Choroid plexus epithelial cell (primary cell): ENCODE measurements at places on chromosomes 2 and 18.

GRCh38 chr2:120684289-120685065 lies 51.2 kb upstream of the GLI2 start:
- no peak for DNase-seq

- no peak for DNase-seq
These were observed 486.3 kb upstream of the MAP2 start for GRCh38 chr2:208937521-208937920.

DNA sequence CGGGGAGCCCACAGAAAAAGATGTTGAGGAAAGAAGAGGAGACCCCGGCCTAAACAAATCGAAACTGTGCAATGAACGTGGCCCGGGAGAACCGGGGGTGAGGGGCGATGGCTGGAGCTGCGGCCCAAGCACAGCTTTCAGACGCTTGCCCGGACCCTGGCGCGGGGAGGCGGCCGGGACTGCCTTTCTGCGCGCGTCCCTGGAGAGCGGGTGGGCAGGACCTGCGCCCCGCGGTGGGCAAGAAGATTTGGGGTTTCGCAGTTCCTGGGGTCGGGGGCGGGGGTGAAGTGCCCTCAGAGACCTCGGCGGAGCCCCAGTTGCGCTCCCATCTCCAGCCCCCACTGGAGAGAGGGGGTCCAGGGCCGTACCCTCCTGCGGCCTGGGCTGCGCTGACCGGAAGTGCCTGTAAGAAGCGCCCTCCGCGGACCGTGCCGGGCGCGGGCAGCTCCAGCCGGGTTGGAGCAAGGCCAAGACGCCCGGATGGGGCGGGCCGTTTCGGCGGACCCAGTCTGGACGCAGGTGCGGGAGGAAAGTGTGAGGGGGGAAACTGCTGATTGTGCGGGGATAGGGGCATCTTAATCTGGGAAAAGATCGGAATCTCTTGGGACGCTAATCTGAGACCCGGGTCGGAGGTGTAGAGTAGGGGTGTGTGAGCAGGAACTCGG lies 11.6 kb downstream of the EN1 start:
- DNase-seq: no peak

DNA sequence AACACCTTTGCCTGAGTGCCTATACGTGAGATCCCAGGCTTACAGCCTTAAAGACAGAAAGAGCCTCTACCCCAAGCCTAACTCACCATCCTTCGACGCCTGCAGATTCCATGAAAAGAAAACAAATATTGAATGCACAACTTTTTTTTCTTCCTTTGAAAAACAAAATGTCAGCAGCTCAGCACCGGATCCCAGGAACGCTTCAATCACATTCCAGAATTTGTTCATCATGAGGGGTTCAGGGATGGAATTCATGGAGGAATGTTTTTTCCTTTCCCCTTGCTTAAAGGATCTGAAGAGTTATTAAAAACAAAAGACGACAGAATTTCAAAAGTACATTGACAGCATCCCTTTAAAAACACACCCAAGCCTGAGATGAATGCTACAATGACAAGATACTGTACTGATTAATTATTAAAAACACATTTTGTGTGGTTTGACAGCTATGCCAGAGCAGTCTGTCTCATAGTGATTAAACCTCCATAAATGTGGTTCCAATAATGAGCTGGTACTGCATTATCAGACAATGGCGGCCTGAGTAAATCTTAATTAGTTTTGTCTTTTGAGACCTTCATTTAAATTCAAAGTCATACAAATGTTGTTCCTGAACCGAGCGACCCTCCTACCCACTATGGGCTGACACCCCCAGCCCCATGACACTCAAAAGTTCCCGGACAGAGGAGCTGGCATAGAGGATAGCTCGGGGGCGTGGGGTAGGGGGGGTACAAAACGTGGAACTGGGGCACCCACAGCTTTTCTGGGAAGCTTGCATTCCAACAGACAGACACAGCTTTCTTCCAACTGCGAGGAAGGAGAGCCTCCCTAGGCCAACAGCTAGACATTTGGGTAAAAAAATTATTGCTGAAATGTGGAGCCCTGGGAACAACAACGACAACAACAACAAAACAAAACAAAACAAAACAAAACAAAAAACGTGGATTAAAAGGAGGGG lies 227.5 kb downstream of the TTC32 start:
- no peak for DNase-seq

GRCh38 chr18:69882965-69883668 lies 64.6 kb downstream of the CD226 start:
- DNase-seq: no peak

GRCh38 chr2:214035091-214035852 lies 375.6 kb upstream of the VWC2L start:
- DNase-seq: no peak
